Vagina (tissue), 2 donors: ENCODE measurements at places on chromosomes 1 and 21.

- no peak for DNase-seq
These were observed 213.5 kb downstream of the SMYD3 start for GRCh38 chr1:246293366-246294121.

GRCh38 chr1:159012495-159012894 is 2.8 kb downstream of the IFI16 start:
- DNase-seq = no peak

GRCh38 chr1:205581321-205581980 is 50.4 kb downstream of the ELK4 start:
- no peak for DNase-seq

DNA sequence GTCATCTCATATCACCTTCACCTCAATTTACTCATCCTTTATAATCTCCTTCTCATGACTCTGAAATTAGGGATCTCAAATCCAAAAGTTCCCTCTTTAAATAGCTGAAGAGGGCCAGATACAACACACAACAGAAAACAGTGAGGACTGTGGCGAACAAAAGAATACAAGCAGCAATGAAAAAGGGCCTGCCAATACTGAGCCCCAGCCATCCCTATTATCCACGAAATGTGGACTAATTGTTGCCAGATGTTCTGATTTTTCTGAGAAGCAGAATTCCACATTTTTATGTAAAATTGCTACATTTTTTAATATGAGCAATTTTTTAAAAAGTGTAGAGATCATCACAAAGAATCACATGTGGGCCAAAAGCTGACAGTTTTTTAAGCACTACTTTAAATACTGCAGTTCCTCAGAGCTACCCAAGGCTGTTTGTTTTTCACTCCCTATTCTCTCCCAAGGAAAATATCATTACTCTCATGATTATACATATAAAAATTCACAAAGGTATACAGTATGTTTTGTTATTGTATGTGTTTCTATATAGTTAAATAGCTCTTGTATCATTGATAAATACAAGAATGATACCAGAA is 90.0 kb downstream of the ASH1L start:
- no peak for DNase-seq

DNA sequence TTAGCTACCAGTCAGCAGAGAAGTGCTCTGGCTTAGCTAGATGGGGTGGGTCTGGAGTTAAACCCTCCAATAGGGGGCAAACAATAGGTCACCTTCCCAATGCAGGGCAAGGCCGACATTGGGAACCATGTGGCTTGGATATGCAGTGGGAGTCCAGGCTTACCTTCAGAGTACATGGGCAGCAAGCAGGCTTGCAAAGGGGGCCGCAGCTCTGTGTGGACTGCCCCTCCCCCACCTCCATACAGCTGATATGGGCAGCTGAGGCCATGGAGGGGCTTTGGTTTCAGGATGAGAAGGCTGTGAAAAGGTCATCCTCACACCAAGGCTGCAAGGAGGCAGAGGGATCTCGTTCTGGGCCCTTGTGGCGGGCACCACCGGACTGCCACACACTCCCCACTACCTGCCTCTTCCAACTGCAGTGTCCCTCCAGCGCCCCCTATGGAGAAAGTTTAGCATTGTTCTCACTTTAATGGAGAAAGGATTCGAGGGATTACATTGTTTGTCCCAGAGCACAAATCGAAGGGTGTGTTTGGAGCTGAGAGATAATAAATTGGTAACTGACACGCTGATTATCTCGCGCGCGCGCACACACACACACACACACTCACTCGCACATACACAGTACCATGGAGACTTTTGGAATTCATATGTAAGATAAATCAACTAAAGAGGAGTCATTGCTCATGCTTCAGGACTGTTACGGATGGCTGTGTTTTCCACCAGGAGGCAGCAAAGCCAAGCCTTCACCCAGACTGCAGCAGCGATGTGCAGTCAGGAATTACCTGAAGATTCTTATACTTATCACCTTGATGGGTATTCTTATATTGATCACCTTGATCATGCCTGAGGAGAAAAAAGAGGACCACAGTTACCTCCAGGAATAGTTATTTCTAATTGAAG is 7.0 kb upstream of the SMCP start:
- no peak for DNase-seq

GRCh38 chr1:79310609-79311008 is 304.1 kb upstream of the ADGRL4 start:
- no peak for DNase-seq

- DNase-seq = no peak
These were observed 1.9 kb downstream of the SGIP1 start for GRCh38 chr1:66535853-66536252.

GRCh38 chr1:23343221-23344110 is 618 bp downstream of the HNRNPR start:
- no peak for DNase-seq

DNA sequence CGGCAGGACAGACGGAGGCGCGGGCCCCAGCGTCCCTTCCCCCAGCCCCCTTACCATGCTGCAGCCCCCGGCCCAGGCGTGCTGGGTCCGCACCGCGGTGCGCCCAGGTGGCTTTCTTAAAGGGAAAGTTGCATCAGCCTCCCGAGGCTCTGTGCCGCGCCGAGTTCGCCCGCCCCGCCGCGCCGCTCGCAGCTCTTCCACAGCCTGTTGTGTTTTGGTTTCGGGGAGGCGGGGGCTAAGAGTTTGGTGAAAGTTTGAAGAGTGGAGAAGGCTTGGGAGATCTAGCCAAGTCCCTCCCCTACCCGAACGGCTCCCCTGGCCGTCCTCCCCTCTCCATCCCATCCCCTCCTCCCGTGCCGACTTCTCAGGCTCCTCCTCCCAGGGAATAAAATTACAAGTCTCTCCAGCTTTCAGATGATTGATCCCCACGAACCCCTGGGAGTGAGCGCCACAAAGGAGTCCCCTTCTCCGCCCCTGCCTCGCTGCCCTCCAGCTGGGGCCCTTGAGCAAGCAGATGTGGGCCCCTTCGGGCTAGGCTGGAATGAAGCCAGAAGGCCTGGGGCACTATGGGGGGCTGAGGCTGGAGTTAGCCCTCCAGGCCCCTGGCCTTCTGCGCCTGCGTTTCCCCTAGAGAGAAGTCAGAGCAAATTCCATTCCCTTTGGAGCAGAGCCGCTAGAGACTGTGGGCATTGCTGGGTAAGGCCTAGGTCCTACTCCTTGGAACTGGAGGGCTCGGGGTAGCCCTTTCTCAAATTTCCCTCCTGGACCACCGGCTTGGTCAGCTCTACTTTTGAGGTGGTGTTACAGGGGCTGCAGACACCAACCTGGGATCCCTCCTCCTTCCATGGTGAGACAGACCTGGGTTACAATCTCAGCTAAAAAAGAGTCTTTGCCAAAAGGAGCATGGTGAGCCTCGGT is at the start of gene SLC6A9:
TSS of gene SLC6A9 (minus strand) at position 211 of the 918 bp plus-strand sequence. CDS start 7,185 bp downstream, outside the sequence.
- no peak for DNase-seq

DNA sequence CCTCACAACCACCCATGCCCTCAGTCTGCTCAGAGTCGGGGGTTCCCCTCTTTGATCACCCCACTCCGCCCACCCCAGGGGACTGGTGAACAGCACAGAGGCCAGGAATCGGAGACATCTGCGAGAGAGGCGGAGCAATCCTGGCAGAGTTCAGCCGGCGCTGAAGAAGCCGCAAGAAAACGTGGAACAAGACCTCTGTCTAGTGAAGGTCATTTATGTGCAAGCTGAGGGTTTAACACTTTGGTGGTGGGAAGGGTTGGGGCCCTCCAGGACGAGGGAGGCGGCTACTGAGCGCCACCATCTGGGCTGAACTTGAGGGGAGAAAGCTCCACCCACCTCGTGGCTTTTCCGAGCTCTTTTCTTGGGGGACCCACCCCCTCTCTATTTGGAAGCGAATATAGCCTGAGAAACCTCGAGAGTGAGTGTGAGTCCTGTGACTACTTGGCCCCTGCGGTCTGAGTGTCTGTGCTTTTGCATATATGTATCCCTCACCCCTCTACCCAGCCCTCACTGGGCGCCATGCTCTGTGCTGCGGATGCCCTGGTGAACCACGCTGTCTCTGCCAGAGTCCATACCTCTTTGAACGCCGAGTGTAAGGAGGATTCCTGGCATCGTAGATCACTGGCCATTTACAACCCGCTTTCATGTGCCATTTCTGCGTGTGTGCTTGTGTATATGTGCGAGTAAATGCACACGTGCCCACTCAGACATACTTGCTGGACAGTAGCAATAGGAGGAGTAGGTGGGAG is 1.2 kb upstream of the EPHA10 start:
- no peak for DNase-seq

GRCh38 chr1:21911205-21912001 is 25.7 kb downstream of the HSPG2 start:
- no peak for DNase-seq
